ENCODE measurements at places on chromosomes 5 and 9.

DNA sequence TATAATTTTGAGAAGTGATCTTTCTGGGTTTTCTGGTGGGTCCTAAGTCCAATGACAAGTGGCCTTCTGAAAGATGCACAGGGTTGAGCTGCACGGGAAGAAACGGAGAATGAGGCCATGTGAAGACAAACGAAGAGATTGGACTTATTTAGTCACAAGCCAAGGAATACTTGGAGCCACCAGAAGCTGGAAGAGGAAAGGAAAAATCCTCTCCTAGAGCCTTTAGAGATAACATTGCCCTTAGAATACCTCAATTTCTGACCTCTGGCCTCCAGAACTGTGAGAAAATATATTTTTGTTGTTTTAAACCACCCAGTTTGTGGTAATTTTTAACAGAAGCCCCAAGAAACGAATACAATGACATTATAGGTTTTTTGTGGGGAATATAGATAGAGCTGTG, 360.5 kb upstream of the TARS1 start:
- DNase-seq: no peak

GRCh38 chr9:5518937-5519319, 8.6 kb downstream of the PDCD1LG2 start:
- no peak for DNase-seq

- peak; percentile 18 for DNase-seq
Observed at GRCh38 chr9:129143031-129143927, 32.1 kb downstream of the PTPA start.

DNA sequence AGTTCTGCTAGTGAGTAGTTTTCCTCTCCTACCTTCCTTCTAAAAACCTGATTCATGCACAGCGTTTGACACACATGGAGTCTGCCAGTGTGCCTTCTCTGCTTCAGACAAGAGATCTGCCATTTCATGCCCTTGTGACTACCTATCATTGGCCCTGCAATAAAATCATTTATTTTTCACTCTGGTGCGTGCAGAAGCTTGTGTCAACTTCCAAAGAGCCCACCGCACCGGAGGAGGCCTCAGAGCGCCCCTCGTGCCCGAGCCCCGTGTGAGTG, 13.7 kb downstream of the HNRNPH1 start:
- no peak for DNase-seq

- no peak for DNase-seq
Observed at GRCh38 chr9:98569491-98569890, 139.2 kb downstream of the GABBR2 start.

GRCh38 chr9:18569941-18570630, 96.1 kb downstream of the ADAMTSL1 start:
- no peak for DNase-seq

GRCh38 chr9:109989296-109989695, 209.3 kb downstream of the PALM2AKAP2 start:
- DNase-seq: no peak

All from NCI-H1092 (cell line).